ENCODE measurements at places on chromosomes 7 and 10.

- DNase-seq, result no peak
Measured at GRCh38 chr7:50653126-50653864, 88.1 kb upstream of the DDC start.

GRCh38 chr10:101565936-101566332 lies 22.1 kb downstream of the POLL start:
- DNase-seq, result no peak

GRCh38 chr10:95096143-95096542 lies 26.8 kb upstream of the CYP2C8 start:
- DNase-seq, result no peak

- DNase-seq, result no peak
Measured at GRCh38 chr7:110897538-110897937, 193.4 kb upstream of the LRRN3 start.

DNA sequence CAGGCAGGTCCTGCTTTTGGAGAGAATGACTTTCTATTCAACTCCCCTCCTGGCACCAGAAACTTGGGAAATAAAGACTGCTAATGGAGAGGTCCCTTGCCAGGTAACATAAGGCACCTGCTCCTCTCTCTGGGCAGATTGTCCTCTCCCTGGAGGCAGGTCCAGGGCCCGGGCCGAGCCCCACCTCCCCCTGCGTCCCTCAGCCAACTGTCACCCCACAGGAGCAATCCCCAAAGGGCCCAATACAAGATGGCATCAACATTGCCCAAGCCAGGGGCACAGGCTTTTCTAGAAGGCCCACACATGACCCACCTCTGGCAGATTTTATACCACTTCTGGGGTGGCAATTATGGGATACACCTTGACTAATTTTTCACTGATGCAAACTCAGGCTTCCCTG lies 145.2 kb downstream of the HERPUD2 start:
- DNase-seq, result no peak

DNA sequence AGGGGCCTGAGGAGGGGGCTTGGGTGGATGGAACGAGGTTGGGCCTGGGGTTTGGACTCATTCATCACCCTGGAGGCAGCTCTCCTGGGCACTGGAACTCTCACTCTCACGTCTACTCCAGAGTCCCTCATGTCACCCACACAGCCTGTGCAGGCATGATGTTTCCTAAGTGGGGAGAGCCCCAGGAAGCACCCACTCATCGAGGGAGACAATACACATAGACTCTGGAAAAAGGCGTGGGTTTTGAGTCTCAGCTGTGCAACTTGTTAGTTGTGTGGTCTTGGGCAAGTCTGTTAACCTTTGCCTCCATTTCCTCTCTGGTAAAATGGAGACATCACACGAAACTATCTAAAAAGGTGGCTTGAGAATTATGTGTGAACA lies 25.9 kb upstream of the RBM20 start:
- no peak for DNase-seq

GRCh38 chr10:86073199-86073977 lies 293.2 kb downstream of the GRID1 start:
- DNase-seq, result no peak

DNA sequence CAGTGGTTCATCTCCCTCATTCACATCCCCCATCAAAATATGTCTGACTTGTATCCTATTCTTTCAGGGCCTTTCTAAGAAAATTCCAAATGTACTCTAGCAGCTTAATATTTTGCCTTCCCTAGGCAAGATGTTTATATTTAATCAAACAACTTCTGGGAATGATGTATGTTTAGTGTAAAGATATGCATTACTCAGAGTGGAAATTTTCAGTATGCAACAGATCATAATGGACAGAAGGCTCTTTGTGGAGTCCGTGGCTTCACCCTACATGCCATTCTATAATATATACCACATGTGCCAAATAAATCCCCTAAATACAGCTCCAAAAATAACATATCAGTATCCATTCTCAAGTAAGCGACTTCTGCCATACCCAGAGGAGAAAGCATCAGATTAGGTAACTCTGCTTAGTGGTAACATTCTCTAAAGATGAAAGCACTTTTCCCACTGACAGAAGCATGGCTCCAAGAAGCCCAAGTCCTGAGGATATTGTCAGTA lies 316.6 kb downstream of the KCNMA1 start:
- DNase-seq, result no peak

- no peak for DNase-seq
Measured at GRCh38 chr7:106729720-106730385, 68.9 kb upstream of the CCDC71L start.
